ENCODE measurements at places on chromosomes 11 and 22.

DNA sequence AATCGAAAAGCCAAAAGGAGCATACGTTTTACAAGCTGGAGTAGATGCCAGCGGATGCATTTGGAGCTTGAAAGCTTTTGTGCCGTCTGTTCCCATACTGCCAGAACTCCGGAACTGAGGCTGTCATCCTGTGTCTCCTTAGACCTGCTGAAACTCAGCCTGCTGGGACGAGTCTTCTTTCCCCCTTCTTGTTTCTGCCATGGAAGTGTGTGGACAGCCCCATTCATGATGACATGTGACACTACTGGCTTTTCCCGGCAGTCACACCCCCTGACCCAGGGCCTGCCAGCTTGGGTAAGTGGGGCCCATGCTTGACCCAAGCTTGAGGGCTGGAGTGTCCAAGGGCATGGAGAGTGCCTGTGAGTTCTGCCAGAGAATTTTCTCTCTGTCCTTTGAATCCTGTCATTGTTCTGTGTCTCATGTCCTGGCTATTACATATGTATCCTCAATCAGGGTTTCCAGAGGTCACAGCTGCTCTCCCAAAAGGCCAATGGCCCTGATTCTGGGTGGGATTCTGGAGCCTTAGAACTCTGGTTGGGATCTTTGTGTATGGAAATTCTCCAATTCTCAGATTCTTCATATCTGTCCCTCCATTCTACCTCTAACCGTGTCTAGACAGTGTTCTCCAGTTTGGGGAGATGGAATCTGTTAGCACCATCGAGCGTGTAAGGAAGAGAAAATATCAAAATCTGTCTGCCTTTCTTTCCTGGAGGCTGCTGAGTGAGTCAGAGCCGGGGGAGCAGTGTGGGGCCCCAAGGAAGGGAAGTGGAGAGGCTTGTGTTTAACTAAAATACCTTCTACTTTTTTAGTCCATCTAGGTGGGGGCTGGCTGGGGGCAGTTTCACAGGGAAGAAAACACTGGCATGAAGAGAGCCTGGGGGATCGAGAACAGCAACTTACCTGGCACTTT lies 73.2 kb downstream of the KIAA1671 start:
- DNase-seq = no peak

- no peak for DNase-seq
These were observed 737 bp downstream of the PPP2R1B start for GRCh38 chr11:111765320-111765983.

GRCh38 chr11:22076271-22076930 lies 116.5 kb upstream of the ANO5 start:
- DNase-seq = no peak

DNA sequence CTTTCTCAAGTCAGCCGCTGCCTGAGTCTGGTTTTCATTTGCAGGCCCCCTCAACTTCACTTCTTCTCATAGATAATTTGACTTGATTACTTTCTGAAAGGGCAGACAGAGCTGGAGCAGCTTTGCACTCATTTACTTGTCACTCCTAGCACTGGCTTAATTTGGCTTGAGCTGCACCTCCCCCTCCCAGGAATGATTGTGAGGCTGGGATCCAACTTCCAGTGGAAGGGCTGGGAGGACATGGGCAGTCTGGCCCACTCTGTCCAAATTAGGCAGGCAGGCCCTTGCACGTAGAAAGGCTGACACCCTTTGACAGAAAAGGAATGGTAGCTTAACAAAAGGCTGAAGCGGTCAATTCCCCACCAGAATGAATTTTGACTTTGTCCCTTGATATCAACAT lies 453.9 kb downstream of the ETS1 start:
- DNase-seq = no peak

GRCh38 chr11:112507281-112507680 lies 246.6 kb upstream of the PLET1 start:
- no peak for DNase-seq

DNA sequence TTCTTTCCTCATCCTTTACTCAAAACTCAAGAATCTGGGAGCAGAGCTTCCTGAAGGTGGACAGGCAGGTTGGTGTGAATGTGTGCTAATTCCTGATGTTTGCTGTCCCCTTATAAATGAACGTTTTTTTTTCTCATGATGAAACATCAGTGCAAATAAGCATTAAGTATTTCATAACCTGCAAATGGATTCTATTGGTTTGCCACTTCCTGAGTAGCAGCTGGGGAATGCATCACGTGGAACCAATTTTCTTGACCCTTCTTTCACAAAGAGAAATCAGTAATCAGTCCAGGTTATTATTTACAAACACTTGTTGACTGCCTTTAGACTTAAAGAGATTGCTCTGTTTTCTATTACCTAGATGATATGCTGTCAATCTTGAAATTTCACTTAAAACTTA lies 40.1 kb upstream of the SCN3B start:
- DNase-seq = no peak

DNA sequence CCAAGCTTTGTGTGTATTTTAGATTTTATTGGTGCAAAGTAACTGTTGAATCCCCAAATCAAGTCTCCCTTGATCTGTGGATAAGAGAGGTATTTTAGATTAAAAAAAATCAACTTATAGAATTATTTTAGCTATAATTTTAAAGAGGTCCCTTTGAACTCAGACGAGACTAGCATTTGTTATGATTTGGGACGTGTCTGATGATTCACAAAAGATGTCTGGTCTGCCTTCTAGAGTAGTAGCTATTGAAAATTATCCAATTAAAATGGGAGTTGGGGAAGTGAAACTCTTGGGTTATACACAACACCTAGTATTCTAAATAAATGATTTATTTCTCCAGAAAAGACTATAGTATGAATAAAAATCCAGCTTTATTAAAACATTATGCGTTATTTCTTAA lies 227.9 kb upstream of the GRIA4 start:
- no peak for DNase-seq

- no peak for DNase-seq
These were observed 19.3 kb upstream of the CD5 start for GRCh38 chr11:61082931-61083531.

DNA sequence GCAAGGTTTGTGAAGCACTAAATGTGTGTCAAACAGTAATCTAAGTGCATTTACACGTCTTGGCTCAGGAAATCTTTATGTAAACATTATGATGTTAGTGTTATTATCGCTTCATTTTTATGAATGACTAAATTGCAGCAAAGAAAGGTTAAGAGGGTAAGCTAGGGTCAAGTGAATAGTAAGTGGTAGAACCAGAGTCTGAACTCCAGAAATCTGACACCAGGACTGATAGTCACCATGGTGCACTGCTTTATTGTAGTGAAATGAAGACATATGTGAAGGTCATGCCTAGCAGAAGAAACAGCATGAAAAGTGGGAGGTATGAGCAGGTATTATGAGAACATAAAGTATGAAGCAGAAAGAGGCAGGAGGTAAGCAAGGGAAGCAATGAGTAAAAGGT lies 368.7 kb upstream of the TENM4 start:
- DNase-seq = peak; percentile 5

GRCh38 chr11:44623341-44623730 lies 57.9 kb downstream of the CD82 start:
- DNase-seq = no peak

DNA sequence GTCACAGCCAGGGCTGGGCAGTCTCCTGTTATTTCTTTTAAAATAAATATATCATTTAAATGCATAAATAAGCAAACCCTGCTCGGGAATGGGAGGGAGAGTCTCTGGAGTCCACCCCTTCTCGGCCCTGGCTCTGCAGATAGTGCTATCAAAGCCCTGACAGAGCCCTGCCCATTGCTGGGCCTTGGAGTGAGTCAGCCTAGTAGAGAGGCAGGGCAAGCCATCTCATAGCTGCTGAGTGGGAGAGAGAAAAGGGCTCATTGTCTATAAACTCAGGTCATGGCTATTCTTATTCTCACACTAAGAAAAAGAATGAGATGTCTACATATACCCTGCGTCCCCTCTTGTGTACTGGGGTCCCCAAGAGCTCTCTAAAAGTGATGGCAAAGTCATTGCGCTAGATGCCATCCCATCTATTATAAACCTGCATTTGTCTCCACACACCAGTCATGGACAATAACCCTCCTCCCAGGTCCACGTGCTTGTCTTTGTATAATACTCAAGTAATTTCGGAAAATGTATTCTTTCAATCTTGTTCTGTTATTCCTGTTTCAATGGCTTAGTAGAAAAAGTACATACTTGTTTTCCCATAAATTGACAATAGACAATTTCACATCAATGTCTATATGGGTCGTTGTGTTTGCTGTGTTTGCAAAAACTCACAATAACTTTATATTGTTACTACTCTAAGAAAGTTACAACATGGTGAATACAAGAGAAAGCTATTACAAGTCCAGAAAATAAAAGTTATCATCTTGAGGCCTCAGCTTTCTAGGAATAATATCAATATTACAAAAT lies 13.4 kb downstream of the OR51B4 start:
- no peak for DNase-seq

DNA sequence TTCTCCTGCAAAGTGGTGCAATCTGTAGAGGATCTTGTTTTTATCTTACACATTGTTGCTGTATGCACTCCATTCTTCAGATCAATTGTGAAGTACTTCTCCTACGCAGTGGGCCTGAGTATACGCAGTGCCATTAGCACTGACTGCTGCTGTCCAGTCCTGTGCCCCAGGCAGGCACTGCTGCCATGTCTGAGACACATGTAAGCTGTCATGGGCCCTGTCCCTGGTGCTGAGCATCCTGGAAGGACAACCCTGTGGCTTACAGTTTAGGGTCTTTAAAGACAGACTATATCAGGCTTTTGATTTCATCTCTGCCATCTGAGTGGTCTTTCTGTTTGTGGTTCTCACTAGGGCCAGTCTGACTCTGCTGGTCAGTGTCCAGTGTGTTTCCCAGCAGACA lies 44.8 kb upstream of the PTPN5 start:
- DNase-seq = no peak

DNA sequence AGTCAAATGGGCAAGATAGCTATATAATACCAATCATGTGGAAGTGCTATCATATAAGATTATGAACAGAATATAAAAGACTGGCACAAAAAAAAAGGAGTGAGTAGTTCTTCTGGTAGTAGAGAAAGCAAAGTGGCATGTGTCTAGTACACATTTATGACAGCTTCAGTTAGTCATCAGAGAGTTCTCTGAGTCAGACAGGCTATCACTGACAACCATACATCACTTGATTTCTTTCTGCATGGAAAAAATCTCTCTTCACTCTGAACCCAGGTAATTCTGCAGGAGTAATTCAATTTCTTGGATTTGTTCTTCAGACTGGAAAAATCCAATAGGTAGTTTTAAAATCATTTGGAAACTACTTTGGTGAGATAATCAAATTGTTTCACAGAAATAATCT lies 286.8 kb upstream of the ANO3 start:
- DNase-seq = no peak

DNA sequence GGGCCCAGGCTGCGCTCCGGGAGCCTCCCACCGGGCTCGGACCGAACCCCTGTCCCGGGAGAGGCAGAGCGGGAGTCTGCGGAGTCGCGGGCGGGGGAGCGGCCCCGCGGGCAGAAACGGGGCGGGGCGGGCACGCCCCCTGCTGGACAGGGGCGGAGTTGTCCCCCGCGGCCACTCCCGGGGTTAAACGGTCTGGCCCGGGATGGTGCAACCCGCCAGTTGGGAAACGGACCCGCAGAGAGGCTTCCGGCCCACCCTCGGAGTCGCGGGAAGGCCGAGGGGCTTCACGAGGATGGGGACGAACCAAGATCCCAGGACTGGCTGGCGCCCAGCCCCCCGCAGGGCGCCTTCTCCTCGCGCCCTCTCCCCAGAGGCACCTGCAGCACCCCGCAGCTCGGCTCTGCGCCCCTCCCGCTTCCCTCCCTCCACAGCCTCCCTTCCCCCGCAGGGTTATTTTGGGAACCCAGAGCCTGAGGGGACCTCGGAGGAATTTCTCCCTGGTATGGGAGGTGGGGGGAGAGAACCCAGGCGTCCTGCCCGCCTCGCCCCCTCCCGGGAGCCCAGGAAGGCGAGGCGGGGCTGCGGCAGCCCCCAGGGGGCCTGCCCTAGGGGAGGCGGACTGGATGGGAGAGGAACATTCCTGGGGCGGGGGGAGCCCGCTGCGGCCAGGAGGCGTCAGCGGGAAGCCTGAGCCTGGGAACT lies 902 bp downstream of the RASGRP2 start:
- DNase-seq = no peak

DNA sequence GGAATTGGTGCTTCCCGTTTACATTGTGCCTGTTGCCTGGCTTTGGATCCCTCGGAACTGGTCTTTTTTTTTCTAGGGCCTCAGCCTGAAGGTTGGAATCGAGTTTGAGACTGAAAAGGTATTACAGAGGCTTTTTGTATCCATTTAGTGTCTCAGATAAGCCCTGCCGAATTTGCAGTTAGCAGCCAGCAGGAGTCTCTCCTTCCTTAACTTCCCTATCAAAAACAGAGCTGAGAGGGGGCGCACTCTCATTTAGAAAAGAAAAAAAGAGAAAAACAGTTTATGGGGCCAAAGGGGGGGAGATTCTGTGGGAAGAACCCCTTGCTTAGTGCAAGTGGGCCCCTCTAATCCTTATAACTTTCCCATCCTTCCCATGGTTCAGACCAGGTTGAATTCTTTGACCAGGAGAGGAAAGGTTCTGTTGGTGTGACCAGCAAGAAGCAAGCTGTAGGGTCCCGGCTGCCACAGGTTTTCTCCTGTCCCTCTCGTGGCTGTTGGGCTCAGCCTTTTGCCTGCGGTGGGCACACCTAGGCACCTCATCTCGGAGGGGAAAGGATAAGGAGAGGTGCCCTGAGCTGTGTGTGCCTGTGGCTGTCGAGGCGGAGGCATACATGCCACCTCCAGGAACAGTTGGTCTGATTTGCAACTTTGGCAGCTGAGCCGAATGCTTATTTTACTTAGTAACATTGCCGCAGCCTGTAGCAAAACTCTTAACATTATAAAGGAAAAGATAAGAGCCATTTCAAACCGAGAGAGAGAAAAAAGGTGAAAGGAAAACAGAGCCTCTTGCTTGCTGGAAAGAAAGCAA lies 565.0 kb upstream of the CNTN5 start:
- DNase-seq = no peak

- DNase-seq = no peak
These were observed 887.5 kb downstream of the NTM start for GRCh38 chr11:132257871-132258270.

DNA sequence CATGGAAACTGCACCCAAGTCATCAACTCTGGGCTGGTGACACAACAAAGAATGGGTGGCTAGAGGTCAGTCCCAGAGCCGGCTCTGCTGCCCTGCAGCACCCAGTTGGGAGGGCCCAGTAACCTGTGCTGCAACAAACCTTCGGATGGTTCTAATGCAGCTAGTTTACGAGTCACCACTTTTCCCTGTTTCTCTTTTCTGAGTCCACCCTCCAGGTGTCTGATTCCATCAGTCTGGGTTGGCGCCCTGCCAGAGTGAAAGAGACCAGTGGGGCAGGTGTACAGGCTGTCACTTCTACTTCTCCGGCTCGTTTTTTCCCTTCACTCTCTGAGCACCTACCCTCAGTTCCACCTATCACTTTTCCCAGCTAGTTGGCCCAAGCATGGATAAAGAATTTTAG lies 572.9 kb downstream of the NTM start:
- no peak for DNase-seq

DNA sequence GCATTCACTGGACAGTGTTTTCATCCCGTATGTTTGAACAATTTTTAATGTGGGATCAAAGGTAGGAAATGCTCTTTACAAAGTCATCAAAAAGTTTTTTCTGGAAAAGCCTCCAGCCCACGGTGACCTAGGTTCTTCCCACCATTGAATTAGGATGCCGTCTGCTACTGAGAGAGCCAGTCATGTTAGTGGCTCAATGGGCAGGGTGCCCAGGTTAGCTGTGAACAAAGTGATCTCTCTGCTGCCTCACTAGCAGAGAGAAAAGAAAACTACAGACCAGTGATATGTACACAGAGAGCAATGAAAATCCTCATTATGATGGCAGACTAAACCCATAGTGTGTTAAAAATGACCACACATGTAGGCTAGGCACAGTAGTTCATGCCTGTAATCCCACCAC lies 32.4 kb downstream of the KCNQ1 start:
- peak; percentile 32 for DNase-seq

All from NCI-H1092 treated with DMSO at 0.1 percent for 48 hours (cell line).